ENCODE measurements at places on chromosomes 11 and 22.

DNA sequence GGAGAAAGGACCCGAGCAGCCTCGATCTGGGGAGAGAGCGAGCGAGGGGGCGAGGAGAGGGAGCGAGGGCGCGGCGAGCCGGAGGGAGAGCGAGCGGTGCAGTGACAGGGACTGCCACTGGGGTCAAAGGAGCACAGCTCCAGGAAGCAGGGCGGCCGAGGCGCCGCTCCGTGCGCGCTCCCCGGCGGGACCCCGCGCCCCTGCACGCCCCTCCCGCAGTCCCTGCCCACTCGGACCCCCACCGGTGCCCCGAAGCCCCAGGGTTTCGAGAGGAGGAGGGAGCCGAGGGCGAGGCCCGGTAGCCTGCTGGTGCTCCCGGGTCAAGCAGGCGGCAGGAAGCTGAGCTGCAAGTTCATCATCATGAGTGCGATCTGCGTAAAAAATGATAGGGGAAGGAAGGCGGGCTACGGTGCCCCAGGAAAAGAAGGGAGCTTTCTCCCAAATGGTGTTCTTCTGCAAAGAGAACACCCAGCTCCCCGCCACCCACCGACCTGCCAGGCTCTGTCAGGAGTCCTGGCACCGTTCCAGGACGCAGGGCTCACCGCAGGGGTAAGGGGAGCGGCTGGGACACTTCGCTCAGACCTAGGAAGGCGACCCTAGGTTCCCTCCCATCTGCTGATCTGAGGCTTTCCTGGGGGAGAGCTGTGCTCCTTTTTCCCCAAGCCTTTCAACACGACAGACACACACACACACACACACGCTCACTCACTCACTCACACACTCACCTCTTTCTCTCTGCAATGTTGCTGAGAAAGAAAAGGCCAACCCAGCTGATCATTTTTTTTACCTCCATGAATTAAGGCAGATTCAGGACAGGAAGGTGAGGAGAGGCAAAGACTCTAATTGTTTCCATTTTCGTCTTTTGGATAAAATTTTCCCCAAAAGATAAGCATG lies at the start of gene MPPED2:
Gene MPPED2 (minus strand): TSS at position 103 of the 894 bp plus-strand sequence. CDS start 5,980 bp downstream, outside the sequence.
- no peak for DNase-seq

DNA sequence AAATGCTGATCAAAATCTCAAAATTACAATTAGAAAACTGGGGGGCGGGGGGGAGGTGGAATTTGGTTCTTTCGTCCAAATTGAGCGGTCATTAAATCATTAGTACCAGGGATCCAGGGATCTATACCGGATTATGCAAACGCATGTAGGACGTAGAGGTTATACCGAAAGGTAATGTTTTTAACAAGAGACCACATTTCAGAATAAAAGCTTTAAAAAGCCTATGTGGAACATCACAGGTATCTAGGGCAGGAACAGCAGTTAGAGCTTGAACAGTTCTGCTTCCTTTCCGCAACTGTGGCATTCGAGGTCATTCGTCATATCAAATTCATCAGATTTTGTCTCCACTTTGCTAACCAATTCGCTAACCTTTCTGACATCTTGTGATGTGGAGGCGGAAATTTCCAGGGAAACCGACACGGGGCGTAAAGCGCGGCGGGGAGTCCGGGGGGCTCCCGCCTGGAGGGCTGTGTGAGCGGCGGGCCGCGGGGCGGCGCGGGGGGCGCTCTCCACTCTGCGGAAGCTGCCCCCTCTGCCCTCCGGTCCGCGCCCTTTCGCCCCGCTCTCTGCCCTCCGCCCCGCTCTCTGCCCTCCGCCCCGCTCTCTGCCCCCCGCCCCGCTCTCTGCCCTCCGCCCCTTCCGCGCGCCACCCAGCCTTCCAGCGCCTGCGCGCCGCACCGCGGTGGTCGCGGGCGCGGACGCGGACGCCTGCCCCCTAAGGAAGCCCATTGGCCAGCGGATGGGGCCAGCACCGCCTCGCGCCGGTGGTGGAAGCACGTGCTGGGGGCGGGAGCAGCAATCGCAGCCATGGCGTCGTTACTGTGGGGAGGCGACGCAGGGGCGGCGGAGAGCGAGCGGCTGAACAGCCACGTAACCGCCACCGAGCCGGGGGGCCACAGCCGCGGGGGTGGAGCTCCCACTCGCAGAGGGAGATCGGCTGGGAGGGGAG lies at the start of gene DDX25:
Gene DDX25 (plus strand): TSS at position 798 of the 949 bp plus-strand sequence. CDS start 10 bp downstream, at position 808.
- DNase-seq = no peak

GRCh38 chr22:41638124-41638523 lies 17.0 kb downstream of the XRCC6 start:
- DNase-seq = no peak

GRCh38 chr11:119567688-119568582 lies 145.0 kb upstream of the THY1 start:
- DNase-seq = peak; percentile 62

DNA sequence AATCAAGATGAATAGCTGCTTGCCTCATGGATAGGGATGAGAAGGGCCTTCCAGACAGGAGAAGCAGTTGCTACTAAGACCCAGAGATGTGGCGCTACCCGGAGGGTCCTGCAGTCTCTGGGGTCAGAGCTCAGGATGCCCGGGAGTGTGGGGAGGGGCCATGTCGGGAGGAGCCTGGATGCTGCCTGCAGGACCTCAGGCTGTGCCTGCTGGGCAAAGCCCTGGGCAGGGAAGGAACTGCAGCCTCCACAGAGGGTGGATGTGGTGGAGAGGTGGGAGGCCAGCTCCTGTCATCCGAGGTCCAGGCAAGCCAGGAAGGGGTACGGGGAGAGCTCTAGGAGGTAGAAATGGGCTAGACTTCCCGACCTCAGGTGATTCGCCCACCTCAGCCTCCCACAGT lies 11.0 kb downstream of the PRR5 start:
- DNase-seq = no peak

- no peak for DNase-seq
Observed at GRCh38 chr22:46322711-46323110, 12.8 kb upstream of the TRMU start.

DNA sequence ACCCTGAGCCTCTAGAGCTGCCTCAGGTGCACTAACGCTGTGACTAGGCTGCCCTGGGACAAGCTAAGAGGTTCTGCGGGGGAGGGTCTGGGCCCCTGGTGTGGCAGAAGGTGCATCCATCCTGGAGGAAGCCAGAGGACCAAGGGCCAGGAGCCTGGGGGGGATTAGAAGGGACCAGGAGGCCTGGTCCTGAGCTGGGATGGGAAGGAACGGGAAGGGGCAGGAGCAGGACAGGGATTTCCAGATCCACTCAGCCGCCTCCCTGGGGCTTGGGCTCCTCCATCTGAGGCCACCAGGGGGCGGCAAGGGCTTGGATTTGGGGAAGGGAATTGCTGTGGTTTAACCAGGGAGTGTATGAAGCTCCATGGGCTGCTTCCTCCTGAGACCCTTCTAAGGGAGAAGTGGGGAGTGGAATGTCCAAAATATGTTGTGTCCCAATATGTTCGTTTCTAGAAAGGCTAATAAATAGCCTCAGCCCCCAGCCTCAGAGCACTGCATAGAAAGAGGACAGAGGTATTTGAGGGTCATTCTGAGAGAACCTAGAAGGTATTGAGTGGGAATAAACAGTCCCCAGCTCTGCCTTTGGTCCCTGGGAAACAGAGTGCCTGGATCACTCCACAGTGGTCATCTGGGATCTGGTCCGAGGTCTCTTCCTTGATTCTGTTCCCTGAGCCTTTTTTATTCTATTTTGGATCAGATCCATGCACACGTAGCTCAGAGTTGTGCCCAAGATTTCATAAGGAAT lies 17.4 kb upstream of the PRAME start:
- DNase-seq = peak; percentile 35

- DNase-seq = no peak
Observed at GRCh38 chr11:40445391-40445790, 1014.1 kb downstream of the LRRC4C start.

- DNase-seq = no peak
Observed at GRCh38 chr11:121936370-121936769, 179.6 kb downstream of the BLID start.

DNA sequence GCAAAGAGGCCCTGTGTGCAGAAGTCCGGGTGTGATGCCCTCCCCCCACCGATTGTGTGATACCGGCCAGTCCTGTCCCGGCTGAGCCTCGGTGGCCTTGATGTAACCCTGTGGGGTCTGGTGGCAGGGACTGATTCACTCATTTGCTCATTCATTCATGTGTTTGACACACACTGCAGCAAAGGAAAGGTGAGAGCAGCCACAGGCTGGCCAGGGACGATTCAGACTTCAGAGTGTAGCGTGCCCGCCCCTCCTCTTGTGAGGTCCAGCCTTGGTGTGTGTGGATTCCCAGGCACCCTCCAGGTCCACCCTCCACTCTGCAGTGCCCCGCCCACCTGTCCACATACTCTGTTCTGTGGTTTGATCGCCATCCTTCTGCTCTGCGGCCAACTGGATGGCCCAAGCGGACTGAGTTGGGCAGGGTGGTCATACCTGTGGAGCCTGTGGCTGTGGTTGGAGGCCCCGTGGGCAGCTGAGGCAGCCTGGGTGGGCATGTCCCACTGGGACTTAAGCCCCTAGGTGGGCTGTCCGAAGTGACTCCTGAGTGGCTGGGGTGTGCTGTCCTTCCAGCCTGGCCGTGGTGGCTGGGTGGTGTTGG lies 58.0 kb upstream of the CCDC188 start:
- no peak for DNase-seq

DNA sequence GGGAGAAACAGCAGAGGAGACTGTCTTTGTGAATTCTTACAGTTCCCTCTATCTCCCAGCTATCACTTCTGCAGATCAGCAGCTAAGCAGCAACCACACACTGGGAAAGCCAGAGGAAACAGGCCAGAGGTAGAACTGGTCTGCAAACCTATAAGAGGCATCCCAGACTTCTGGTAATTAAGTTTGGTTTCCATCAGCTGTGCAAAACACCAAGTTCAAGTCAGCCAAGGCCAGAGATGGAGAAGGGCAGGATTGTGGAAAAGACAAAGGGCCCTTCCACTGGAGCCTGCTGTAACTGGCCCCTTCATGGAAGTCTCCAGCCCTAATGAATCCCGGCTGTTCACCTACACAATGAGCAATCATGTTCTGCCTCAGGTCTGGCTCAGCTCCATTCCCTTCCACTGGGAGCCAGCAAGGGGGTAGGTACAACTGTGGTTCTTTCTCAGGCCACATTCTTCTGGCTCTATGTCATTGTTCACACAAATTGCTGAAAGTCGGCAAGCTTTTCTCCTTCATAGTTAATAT lies 4.6 kb upstream of the PAMR1 start:
- peak; percentile 56 for DNase-seq

GRCh38 chr22:23246982-23247766 lies 66.9 kb downstream of the BCR start:
- no peak for DNase-seq

GRCh38 chr11:121394785-121395184 lies 57.3 kb upstream of the SORL1 start:
- DNase-seq = no peak

GRCh38 chr11:73507086-73507485 lies 90.8 kb downstream of the FAM168A start:
- no peak for DNase-seq

- peak; percentile 11 for DNase-seq
Observed at GRCh38 chr11:103907548-103908455, 128.6 kb upstream of the DDI1 start.

DNA sequence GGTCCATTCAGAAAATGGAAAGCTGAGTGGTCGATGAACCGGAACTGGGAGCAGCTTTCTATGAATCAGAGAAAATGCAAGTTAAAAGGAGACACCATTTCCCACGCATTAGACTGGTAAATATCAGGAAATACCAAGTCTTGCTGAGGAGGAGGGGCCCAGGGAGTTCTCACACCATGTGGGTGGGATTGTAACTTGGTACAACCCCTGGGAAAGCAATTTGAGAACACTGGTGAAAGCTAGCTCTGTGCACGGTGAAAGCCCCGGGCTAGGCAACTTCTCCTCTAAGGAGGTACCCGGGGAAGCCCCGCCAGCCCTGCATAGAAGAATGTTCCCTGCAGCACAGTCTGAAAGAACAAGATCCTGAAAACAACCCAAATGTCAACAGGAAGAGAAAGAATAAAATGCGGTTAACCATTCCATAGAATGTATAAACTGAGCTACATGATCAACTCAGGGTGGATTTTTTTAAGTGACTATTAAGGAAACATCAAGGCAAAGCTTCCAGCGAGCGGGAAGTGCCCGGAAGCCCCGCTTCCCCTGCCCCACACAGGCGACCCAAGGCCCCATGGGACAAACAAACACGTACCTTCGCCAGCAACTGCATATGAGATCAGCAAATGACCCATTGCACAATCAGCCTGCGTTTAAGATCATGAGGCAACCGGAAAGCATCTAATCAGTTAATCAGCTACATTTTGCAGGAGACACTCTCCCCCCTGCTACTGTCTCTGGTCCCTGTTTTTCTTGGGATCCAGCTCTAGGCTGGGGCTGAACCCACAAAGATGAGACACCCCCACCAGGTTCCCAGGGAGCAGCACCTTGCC lies 11.3 kb downstream of the SHANK2 start:
- peak; percentile 94 for DNase-seq

DNA sequence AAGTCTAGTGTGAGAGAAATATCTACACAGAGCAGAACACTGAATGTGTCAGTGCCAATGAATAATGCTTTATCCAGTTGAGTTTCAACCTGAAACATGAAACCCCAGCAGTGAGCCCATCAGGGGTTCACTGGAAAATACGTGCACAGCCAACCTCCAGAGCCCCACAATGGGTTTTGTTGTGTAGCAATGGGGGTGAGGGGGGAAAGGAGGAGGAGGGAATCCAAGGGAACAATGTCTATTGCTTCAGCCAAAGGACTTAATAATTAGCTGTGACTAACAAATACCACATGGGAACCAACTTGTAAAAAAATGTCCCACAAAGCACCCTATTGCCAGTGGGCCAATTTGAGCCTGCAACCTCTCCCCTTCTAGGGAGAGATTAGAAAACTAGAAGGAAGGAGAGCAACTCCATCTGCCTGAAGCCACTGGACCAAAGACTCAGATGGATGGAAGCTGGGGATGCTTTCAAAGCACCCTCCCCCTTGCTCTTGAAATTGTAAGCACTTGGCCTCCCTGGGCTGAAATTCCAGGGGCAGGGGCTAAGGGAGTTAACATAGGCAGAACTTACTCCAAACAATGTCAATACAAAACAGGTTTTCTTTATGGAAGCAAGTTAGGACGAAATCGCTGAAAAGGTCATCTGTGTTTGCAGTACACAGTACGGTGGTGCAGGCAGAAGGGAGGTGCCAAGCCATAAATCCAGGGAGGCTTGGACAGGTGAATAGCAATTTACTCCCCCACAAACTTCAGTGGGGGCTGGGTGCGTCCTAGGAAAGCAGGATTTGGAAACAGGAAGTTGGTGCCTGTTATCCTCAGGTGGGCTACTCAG lies 99.8 kb downstream of the ARL14EP start:
- no peak for DNase-seq

DNA sequence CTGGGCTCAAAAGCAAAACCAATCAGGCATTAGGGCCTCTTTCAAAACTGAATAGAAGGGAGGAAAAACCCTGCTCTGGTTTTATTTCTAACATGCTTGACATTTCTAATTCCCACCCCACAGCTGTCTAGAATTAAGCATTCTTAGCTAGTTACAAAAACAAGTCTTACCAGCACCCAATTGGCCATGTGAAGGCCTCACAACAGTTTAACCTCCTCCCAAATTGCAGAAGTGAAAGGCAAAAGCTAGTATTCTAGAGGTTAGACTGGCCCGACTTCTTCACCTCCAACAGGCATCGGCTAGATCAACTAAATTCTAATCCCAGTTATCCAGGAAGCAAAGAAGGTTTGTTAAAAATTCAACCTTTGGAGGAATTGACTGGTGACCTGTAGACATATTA lies 6.5 kb downstream of the SF1 start:
- no peak for DNase-seq

- DNase-seq = no peak
Observed at GRCh38 chr22:44071781-44072326, 47.8 kb downstream of the PARVB start.

- no peak for DNase-seq
Observed at GRCh38 chr11:32446227-32446626, 10.9 kb upstream of the WT1 start.

All from HTR-8/SVneo (cell line).